ENCODE measurements at places on chromosomes 3 and 15.

GRCh38 chr3:194224471-194225417 is 88.8 kb downstream of the HES1 start:
- no peak for DNase-seq

DNA sequence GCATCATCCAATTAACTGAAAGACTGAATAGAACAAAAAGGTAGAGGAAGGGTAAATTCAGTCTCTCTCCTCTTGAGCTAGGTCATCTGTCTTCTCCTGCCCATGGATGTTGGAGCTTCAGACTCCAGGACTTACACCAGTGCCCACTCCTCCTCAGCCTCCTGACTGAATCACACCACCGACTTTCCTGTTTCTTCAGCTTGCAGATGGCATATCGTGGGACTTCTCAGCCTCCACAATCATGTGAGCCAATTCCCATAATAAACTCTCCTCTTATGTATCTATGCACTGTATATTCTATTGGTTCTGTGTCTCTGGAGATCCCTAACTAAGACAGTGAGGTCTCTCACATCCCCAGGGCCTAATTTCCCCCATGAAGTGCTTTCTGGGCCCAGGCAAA is 140.4 kb downstream of the CD47 start:
- no peak for DNase-seq

DNA sequence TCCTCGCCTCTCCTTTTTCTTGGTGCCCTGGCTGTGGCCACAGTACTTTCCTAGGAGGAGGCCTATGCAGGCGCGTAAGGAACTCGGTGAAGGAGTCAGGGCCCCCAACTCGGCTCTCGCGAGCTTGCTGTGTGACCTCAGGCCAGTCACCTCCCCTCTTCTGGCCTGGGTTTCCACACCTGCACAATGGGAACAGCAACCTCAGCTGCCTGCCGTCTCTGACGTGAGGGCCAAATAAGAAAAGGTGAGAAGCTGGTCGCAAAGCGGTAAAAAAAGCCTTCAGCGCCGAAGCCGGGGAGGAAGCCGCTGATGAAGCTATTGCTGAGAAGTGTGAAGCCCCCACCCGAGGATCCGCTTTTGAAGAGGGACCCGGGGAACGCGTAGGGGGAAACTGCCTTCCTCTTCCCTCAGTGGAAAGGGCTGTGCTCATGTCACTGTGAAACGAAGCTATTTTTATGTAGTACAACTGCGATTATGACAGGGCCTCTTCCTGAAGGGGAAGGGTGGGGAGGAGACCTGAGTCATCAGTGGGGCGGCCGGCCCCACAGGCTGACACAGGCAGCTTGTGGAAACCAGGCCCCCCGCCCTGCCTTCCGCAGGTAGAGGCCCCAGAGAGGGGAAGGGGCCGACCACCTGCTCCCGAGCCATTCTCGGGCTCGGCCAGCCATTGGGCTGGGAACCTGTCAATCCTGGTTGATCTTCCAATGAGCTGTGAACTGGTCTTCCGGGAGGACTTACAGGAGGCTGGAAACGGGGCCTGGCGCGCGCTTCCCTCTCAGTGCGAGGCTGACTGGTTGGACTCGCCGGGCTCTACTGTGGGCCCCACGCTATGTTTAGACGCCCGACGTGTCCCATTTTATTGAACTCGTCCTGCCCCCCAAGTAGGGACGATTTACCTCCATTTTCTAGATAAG is 18.0 kb upstream of the ANKDD1A start:
- DNase-seq: no peak

DNA sequence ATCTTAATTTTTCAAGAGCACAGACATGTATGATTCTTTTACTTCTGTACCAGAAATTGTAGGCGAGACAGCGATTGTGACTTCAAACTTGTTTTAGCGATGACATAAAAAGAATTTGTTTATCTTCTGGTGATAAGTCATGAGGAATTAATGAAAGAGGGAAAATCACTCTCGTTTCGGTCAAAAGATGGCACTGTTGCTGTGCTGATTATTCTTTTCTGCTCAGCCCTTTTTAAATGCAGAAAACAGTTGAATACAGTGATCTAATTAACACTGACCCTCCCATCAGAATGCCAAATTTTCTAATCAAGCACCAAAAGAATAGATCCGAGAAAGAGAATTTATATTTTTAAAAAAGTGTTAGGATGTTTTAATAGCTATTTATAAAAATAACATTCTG is 52.6 kb downstream of the NSUN3 start:
- peak; percentile 11 for DNase-seq

DNA sequence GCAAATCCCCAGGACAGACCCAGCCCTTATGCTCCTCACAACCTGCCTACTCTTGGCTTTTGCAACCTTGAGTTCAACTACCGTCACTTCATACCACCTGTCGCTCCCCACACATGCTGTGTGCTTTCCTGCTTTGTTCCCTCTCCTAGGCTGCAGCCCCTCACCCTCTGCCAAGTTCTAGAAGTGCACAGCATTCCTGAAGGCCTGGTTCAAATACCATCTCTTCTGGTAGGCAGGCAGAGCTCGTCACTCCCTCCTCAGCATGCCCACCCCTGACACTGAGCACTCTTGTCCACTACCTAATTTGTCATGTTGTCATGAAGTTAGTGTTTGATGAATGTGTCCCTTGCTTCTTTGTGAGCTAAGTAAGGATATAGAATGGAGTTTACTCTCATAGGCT is 129.6 kb downstream of the SEMA6D start:
- DNase-seq: no peak

- no peak for DNase-seq
Observed at GRCh38 chr3:179149406-179149867, 1.3 kb downstream of the PIK3CA start.

GRCh38 chr15:99921101-99921500 is 187.9 kb upstream of the LYSMD4 start:
- no peak for DNase-seq

DNA sequence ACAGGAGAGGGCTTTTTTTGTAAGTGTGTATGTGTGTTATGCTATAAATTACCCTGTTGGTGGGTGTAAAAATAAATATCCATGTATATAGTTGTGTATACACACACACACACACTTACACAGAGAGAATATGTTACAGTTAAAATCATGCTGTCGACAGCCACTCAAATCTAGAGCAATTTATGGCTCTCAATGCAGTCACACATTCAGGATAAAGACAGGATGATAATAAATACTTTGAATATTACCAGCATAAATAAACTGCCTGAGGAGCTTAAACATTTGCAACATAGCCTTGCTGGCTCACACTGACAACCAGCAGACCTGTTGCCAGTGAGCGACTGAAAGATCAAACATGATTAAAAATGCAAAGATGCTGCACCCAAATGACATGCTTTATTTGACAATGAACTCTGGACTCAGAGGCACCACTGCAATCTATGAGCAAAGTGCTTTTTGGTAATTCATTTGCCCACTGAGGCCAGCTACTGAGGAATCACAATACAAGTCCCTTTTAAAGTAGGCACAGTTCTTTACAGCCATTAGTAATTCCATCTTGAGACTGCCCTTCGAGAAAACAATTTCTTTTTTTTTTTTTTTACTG is 458.9 kb downstream of the FHIT start:
- DNase-seq: no peak

GRCh38 chr3:193996641-193997089 is 139.3 kb upstream of the HES1 start:
- no peak for DNase-seq

GRCh38 chr3:81308306-81308705 is 453.1 kb downstream of the GBE1 start:
- DNase-seq: no peak

DNA sequence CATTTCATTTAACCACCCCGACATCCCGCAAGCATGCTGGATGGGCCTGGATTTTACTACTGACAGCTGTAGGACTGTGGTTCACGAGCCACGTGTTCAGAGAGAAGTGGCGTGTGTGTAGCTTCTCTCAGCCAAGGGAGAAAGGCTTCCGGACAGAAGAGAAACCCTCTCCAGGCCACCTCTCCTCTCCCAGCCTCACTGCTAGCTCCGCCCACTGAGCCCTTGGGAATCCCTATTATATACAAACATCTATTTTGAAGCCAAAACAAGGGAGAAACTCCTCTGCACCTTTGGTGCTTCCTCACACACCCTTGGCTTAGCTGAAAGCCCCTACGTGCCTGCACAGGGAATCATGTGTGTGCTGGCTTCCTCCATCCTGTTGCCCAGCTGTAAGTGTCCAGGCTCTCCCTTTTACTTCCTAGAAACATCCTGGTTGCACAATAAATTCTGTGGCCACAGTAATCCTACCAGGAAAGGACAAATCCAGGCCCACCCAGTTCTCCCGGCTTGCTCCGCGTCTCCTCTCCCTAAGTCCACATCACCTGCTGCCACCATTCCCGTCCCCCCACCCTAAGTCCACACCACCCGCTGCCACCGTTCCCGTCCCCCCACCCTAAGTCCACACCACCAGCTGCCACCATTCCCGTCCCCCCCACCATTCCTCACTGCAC is 30.5 kb downstream of the PCSK6 start:
- DNase-seq: no peak

GRCh38 chr3:123329636-123330340 is 119.1 kb downstream of the ADCY5 start:
- DNase-seq: no peak

GRCh38 chr3:187015903-187016638 is 85.7 kb downstream of the ST6GAL1 start:
- DNase-seq: no peak

DNA sequence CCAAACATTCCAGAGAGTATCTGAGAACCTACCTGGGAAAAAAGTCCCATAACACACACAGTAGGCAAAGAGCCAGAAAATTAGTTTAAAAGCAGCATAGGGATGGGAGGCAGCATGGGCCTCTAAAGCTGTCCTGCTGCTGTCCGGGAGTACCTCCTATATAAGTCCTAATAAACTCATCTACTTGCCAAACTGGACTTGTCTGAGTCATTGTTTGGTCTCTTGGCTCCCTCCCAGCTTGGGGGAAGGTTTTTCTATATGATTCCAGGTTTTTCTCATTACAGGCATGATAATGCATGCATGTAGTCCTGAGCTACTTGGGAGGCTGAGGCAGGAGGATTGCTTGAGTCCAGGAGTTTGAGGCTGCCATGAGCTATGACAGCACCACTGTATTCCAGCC is 17.5 kb upstream of the HACD2 start:
- no peak for DNase-seq

GRCh38 chr3:67318162-67318561 is 320.1 kb downstream of the KBTBD8 start:
- no peak for DNase-seq

DNA sequence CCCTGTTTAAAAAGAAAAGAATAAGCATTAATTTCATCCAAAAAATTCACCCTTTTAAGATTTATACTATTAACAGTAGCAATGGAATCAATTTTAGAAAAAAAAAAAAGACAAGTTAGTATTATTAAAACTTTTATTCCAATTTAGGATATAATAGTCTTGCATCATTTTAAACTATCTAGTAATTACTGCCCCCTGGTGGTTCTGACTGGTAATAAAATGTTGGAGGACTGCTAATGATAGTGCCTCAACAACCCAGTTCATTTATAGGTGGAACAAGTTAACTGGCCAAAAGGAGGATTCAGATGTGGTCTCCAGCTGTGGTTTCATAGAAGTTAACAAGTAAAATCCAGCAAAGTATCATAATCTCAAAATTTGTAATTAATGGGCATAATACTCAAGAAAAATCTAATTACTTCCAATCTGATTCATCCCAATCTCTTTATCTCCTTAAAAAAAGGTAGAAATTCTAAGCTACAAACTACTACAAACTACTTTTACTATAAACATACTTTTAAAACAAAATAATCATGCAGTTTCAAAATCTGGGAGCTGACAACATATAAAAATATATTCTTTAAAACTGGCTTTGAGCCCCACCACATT is 30.7 kb upstream of the WDR49 start:
- DNase-seq: peak; percentile 29

GRCh38 chr15:78449220-78449999 is 11.4 kb downstream of the IREB2 start:
- no peak for DNase-seq

- DNase-seq: no peak
Observed at GRCh38 chr3:21729888-21730459, 21.0 kb downstream of the ZNF385D start.

DNA sequence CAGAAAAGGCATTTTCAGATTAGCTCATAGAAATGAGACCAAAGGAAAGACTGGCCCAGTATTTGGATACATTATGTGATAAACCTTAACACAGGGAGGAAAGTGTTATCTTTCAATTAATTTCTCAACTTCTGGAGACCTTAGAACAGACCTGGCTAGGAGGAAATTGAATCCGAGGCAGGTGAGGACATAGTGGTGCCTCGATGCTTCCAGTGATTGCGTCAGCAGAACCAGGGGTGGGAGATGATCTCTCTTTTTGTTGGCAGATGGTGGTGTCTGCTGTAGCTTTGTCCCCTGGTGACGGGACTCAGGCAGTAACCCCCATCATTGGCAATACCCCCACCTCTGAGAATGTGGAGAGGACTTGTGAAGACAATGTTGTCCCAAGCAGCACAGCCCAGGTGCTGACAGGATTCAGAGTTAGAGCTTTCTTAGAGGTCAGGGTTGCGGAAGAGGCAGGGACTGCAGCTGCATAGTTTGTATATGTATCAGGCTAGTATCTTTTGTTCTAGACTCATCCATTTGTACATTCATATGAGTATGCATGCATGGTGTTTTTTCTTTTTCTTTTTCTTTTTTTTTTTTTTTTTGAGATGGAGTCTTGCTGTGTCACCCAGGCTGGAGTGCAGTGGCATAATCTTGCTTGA is 27.9 kb upstream of the MUC20 start:
- no peak for DNase-seq

- DNase-seq: no peak
Observed at GRCh38 chr15:79494384-79494909, 62.3 kb downstream of the MINAR1 start.

DNA sequence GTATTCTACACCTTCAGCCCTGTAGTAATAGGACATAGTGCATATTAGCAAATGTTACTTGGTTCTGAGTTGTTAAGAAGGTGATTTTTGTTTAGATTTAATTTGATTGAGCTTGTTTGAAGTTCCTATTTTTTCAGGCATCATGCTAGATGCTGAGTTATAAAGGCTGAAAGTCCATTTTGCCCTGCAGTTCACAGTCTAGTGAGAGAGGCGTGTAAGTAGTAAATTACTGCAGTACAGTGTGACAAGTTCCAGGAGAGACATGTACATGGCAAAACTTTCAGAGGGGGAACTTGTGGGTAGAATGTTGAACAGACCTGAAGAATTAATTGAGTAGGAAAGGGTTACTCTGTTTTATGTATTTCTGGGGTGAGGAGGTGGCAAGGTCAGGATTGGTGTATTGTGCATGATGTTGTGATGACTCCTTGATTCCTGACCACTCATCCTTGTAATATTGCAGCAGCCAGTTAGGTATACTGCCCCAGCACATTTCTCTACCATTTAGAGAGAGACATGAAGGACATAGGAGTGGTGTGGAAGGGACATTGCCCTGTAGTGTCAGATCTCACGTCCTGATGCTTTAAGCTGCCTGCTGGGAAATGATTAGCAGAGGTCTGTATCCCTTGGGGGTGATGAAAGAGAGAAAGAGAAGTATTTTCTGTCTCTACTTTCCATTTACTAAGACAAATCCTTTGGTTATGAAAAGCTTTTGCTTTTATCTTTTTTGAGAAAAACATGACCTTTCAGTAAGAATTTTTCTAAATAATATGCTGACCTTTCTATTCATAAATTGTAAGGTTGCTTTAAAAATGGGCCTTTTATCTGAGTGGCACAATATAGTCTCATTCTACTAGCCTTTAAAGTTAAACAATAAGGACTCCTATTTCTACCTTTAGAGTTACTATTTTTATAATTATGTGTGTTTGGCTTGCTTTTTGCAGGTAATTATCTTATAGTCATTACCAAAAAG is 16.9 kb downstream of the SACM1L start:
- no peak for DNase-seq

GRCh38 chr3:151074256-151074655 is 11.2 kb upstream of the MED12L start:
- no peak for DNase-seq
